ENCODE measurements at places on chromosomes 7 and 10.

DNA sequence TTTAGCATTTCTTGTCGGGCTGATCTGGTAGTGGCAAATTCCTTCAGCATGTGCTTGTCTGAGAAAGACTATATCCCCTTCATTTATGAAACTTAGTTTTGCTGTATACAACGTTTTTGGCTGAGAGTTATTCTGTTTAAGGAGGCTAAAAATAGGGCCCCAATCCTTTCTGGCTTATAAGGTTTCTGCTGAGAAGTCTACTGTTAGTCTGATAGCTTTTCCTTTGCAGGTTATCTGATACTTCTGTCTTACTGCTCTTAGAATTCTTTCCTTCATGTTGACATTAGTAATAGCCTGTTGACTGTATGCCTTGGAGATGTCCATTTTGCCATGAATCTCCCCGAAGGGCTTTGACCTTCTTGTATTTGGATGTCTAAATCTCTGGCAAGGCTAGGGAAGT, 9.9 kb downstream of the CASP7 start:
- DNase-seq = no peak

GRCh38 chr7:103343758-103344452, 662 bp downstream of the DNAJC2 start:
- no peak for DNase-seq

DNA sequence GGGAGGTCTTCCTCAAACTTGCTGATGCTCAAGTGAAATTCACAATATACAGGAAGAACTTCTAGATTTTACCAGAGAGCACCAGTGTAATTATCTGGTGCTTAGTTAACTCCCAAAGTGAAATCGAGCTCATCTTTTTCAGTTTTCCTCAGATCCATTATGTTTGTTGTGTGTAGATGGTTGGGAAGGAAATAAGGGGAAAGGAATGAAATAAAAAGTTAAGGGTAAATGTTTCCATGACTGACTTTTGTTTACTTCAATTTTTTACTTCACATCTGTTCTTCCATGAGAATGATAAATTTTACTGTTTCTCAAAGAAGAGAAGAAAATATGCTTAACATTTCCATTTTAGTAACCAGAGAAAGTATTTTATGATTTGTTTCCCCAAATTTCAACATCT, 21.3 kb downstream of the FAM107B start:
- DNase-seq = no peak

DNA sequence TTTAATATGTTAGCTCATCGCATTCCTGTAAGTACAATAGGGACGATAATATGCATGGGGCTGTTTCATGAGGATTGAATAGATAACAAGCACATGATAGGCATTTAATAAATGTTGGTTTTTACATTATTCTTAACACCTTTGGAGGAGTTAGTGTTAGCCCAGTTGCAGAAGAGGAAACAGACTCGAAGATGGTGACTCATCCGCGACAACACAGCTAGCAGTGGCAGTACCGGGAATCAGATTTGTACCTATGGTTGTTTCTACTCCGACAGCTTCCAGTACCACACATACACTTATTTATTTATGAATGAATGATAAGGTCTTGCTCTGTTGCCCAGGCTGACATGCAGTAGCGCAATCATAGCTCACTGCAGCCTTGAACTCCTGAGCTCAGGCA, 2.9 kb downstream of the LRMDA start:
- no peak for DNase-seq

DNA sequence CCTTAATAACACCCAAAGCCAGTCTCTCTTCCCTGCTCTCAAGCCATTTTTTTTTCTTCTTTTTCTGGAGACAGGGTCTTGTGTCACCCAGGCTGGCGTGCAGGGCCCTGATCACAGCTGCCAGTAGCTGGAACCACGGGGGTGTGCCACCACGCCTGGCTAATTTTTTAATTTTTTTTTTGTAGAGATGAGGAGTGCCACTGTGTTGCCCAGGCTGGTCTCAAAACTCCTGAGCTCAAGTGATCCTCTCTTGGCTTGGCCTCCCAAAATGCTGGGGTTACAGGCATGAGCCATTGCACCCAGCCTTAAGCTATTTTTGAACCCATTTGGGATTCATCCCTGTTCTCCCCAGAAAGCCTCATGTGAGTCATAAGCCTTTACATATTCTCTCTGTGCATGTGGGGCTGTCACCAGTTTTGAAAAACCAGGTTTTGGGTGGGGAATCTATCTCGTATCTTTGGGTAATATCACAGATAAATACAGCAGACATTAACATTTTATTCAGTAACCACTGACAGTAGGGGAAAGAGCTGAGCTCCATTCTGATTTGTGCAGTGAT, 15.5 kb downstream of the ZNF487 start:
- DNase-seq = no peak

- DNase-seq = peak; percentile 65
These were observed 50.1 kb downstream of the LANCL2 start for GRCh38 chr7:55415173-55415778.

- no peak for DNase-seq
These were observed 500.0 kb downstream of the TYW1 start for GRCh38 chr7:67496589-67496988.

DNA sequence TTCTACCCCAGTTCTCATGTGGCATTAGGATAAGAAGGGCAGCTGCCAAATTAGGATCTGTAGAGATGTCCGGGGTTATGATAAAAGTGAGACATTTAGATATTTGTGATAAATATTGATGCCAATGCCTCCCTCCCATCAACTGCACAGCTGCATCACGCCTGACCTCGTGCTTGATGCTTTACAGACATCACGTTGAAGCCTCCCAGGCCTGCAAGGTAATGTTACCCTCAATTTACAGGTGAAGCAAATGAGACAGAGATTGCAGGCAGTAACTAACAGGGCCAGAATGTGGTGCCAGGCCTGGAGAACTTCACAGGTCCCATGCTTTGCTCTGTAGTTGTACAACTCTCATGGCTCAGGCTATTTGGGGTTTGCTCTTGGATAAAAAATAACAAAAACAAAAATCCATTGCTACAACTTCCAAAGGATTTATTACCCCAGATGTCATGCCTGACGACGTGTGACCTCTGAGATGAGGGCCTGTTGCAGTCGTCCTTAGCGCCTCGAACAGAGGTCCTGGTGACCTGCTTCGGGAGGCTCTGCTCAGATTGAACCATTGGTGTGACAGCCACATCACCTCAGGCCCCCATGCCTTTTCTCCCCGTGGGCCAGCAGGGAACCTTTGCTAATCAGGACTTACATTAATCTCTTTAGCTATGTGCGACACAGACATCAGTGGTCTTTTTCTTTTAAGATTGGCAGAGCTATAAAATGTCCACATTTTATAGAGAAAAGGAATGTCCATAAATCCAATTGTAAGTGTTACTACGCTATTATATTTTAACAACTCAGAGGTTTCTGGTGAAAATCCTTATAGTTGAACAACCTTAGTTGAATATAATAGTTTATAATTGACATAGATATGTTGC, 169.3 kb downstream of the ADAM12 start:
- DNase-seq = no peak

DNA sequence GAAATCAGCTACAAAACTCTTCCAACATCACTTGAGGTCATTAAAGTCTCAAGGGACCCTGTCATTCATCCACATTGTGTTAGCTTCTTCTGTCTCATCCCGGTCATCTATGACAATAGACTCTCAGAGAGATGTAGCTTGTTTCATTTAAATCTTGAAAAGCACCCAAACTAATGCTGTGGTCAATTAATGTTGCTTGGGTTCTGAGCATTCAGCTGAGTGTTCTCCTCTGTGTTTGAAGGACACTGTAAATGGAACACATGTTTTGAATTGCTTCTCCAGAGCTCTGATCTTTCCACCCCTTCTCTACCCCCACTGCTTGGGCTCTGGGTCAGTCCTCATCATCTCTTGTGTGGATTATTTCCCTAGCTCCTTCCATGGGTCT, 19.6 kb upstream of the ADD3 start:
- DNase-seq = no peak

DNA sequence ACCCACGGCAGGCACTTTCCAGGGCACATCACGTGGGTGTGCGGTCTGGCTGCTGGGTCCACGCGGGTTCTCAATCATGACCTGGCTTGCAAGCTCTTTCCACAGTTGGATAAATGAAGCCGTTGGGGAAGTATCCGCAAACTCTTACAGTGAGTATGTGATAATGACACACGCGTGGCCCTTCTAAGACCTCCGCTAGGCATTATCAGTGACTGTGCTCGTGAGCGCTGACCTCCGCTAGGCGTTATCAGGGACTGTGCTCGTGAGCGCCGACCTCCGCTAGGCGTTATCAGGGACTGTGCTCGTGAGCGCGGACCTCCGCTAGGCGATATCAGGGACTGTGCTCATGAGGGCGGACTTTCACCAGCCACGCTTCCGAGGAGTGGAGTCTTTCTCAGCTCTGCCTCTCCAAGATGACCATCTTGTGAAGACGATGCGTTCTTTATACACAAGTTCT, 107.0 kb downstream of the WDR37 start:
- DNase-seq = no peak

DNA sequence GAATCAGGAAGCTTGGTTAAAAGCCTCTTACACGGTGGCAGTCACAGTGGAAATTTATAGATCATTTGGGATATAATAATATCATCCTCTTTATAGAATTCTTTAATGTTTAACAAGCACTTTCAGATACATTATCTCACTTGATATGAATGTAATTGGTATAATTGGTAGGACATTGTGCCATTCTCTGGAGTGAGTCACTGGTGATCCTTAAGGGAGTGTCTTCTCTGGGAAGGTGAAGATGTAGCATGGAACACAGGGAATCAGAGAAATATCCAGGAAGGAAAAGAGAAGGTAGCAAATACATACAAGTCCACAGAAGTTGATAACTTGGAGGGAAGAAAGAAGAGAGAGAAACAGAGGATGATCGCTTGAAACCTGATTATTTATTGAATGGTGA, 9.8 kb downstream of the PTPRZ1 start:
- no peak for DNase-seq

DNA sequence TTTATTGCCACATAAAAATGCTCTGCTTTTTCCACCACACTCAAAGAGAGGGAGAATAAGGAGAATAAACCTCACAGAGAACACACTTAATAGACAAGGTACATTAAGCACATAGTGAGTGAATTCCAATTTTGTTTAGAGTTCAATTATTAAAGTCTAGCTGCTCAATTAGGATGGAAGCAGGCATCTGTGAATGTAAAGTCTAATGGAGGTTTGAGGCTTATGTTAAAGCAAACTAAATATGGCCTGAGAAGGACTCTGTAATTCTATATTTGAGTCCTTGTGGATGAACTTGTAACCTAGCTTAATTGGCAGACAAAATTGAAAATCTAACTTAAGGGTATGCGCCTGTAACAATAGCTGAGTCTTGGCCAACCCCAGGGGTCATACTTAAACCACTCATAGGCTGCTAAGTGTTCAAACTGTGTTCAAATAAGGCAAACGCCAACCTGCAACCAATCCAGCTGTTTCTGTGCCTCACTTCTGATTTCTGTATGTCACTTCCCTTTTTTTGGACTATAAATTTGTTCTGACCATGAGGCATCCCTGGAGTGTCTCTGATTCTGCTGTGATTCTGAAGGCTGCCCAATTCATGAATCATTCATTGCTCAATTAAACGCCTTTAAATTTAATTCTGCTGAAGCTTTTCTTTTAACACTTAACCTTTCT, 31.3 kb upstream of the NME8 start:
- no peak for DNase-seq

DNA sequence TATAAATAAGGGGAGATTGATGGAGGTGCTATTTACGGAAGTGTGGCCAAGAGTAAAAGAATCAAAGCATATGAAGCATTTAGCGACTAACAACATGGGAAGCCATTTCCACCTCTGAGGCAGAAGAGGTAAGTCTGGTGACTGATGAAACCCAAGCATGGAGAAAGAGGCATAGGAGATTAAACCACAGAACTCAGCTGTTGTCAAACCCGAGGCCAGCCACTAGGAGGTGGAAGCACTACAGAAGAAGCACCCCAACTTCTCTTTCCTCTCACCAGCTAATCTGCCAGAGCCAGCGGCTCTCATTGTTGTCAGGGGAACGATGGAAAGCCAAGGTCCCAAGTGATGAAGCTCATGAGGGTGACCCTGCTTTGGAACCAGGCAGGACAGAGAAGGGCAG, 19.6 kb upstream of the CNTNAP2 start:
- DNase-seq = no peak

DNA sequence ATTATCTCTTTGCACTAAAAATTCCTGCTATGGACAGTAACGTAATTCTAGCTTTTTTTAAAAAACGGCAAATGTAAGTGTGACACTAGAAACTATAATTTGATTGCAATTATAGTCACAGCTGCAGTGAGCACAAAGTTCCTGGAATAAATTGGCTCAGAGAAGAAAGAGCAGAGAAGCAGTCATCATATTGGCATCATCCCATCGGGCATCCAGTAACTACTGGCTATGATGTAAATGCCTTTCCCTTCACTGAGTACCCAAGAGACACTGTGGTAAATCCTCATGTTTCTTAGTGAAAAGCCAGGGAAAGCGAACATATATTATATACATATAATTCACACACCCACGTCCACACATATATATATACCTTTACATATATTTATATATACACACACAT, 43.6 kb downstream of the PIP4K2A start:
- no peak for DNase-seq

DNA sequence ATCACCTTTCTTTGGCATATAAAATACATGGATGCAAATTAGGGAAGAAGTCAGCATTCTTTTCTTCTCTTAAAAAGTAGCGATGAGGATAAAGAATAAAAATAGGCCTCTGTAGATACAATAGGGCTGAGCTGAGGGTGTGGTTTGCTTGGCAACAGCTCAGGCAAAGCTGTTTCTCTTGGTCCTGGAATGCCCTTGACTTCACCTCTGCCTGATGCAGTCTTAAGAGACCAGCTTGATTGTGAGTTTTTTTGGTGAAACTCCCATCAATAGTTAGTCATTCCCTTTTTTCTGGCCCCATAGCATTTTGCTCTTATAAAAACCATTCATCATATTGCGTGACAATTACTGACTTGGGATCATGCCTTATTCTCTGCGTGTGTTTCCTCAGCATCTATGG, 42.1 kb upstream of the MKLN1 start:
- DNase-seq = no peak

DNA sequence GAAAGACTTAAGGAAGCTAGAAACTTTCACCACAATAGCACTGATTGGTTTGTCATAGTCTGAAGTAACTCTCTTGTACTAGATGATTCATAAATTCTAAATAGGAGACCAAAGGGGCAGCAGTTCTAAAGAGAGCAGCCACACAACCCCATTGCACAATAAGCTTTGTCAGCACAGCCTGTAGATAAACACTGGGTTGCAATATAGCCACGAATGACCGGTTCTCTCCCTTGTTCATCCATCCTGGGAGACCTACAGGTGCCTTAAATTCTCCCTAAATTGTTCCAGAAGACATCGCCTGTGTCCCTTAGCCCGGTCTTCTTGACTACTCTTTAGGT, 167.0 kb downstream of the SNX13 start:
- DNase-seq = no peak

GRCh38 chr10:6089334-6090219, 743 bp downstream of the RBM17 start:
- no peak for DNase-seq

All from activated T-helper 1 cell treated with anti-CD3 and anti-CD28 coated beads, Interleukin-2, amount 50 U/mL, for 16 hours (primary cell).